Activated T-helper 1 cell treated with Interleukin-2 at 50 U/mL for 16 hours (primary cell): ENCODE measurements at places on chromosomes 3 and 15.
A peak's percentile ranks its signal among the peaks of the same experiment; 100 is the strongest.

- DNase-seq = no peak
Measured at GRCh38 chr3:59940718-59941117, 890.9 kb upstream of the CFAP20DC start.

DNA sequence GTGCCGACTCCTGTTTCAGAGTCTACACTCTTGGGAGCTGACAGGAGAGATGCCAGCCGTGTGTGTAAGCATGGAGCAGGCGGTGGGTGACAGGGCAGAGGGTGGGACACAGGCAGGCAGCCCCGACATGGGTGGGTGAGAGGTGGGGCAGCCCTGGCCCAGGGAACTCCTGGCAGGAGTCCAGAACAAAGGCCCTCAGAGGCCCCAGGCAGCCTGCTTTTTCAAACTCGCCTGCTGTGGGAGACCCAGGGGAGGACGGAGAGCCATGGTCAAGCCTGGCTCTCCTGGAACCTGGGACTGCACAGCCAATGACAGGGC is 29.3 kb upstream of the SLC41A3 start:
- DNase-seq = no peak

- DNase-seq = no peak
Measured at GRCh38 chr15:76349301-76350070, 12.9 kb downstream of the ISL2 start.

- DNase-seq = peak; percentile 72
Measured at GRCh38 chr3:52245322-52246263, at the start of gene PPM1M. Gene PPM1M (plus strand): TSS chr3:52245759. CDS start chr3:52245825, 66 bp downstream.

DNA sequence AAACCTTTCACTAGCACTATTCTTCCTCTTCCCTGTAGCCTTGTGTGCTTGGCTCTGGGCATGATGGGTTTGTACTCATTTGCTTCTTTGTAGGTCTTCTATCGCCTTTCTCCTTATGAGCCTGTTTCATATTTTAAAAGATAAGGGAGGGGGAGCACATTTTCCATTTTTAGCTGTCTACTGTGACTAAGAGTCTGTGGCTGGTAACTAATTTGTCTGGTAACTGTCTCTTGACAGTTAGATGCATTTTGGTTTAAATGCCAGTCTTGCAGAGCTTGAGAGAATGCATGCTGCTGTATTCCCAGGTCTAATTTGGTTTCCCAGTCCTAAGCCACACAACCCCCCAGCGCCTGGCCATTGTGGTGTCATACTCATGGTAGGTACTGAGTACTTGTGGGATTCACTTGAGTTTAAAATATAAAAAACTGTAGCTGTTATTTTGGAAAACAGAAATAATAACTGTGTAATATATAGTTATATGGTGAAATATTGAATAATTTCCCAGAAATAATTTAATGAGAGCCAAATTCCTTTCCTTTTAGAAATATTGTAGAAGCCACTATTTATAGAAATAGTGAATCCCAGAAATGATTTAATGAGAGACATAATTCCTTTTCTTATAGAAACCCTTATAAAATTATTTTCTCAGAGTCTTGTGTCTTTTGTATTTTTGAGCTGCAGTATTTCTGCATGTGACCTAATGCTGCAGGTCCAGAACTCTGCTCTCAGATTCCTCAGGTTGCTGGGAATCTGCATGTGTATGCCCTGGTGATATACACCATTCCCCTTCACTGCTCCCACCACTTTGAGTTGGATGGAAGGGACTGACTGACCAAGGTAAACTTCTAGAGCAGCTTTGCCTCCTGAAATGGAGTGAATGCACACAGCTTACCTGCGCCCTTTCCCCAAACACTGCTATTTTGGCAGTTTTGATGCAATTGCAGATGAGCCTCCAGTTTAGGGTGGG is 13.9 kb upstream of the GPR171 start:
- DNase-seq = no peak

DNA sequence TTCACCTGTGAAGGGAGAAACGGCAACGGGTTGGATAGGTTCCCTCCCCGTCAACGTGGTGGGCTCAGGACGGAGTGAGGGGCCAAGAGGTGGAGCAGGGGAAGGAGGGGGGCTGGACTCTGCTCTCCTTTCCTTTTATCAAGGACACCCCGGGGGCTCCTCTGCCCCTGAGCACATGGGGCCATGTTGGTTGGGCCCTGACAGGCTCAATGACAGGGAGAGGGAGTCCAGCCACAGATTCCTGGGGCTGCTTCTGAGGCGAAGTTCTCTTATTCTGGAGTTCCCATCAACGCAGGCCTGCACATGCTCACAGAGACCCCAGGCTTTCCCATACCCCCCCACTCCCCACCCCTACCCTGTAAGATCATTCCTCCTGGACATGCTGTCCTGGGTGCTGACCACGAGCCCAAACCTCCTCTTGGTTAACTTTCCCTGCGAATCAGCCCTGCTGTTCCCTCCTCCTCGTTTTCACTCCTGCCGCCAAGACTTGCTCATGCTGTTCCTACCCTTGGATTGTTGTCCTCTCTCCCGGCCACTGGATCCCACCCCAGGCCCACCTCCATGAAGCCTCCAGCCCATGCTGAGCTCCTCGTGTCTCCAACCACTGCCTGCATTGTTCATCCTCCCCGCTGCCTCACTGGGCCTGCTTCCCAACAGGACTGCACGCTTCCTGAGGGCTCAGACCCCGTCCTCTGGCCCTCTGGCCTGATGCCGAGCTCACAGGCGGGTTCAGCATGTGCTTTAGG is 61.2 kb downstream of the SENP2 start:
- DNase-seq = no peak

- DNase-seq = no peak
Measured at GRCh38 chr3:167162083-167162482, 218.0 kb downstream of the ZBBX start.

DNA sequence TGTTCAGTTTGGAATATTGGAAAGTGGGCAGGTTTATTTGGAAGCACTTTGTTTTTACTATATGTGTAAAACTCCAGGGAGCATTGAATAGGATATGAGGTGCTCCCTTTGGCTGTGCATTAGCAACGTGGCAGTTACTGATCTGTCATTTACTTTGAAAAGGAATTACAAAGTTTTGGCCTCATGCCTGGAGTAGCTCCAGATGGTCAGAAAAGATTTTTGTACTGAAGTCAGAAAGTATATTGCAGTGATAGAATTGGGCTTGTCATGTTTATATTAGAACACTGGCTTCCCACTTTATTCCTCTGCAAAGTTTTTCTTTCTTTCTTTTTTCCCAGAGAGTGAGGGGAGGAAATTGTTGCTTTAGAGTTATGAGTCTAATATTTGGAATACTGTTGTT is 26.1 kb downstream of the FNDC3B start:
- DNase-seq = no peak

- DNase-seq = no peak
Measured at GRCh38 chr3:44996556-44996969, 20.5 kb downstream of the EXOSC7 start.

GRCh38 chr3:64268926-64269325 is 43.7 kb upstream of the PRICKLE2 start:
- DNase-seq = no peak

DNA sequence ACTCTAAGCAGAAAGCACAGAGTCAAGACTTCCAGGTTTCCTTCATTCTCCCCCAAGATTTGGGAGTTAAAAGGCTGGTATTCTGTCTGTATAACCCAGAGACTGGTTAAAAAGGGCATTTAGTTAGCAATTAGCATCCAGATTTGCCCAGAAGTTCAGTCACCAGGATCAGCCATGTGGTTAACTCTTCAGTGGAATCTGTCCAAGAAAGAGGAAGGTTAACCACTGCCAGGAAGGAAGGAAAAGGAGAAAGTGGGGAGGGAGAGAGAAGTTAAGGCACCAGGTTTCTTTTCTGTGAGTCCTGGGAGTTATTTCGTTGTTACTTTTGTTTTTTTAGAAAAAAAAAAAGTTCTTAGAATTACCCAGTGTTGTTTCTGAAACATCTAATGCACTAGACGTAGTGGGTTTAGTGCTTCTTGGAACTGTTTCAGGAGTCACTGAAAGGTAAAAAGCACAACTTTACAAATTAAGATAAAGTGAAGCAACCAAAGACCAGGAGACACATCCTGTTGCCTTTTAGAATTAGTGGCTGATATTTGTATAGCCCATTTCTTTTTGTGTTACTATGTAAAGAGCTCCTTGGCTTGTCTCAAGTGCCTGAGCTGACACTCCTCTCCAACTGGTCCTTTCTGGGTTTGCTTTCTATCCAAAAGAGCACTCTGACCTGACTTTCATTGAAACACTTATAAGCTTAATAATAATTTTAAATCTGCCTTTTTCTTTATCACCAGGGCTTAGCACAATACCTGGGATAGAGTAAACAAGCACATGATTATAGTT is 128.6 kb downstream of the ABI3BP start:
- no peak for DNase-seq

- no peak for DNase-seq
Measured at GRCh38 chr3:50372349-50372748, 13.0 kb upstream of the TMEM115 start.

DNA sequence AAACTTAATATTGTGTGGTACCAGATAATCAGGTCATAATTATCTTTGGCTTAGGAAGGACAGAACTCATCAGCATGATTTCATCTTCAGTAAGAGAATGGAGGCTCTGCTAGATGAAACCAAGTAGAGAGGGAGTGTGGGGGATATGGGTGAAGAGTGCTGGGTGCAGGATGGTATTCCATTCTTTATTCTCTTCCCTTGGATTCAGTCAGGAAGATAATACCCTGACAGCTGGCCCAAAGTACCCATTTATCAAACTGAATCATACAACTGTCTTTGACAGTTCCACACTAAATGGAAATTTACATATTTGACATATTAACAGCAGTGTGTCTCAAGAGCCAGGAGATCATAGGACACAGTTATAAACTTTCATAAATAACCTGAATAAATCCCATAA is 44.7 kb downstream of the GOLIM4 start:
- no peak for DNase-seq

- no peak for DNase-seq
Measured at GRCh38 chr3:197132916-197133530, 103.4 kb upstream of the MELTF start.

DNA sequence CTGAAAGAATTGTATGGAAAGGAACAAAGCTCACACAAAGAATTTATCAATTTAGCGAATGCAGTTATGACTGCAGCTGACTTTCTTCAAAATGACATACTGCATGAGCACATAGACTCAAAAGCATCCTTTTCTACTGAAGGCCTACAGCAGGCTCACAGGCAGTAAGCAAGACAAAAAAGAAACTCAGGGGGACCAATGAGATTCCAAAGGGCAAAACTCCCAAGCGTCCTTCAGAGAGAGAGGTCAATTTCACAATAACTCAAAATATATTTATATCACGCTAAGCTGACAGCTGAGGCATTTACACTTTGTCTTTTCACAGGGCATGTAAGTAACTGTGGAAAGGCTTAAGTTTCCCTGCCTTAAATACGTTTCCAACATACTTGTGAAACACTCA is 427.9 kb upstream of the RASGRP1 start:
- no peak for DNase-seq
